ENCODE measurements at places on chromosomes 5 and 9.

DNA sequence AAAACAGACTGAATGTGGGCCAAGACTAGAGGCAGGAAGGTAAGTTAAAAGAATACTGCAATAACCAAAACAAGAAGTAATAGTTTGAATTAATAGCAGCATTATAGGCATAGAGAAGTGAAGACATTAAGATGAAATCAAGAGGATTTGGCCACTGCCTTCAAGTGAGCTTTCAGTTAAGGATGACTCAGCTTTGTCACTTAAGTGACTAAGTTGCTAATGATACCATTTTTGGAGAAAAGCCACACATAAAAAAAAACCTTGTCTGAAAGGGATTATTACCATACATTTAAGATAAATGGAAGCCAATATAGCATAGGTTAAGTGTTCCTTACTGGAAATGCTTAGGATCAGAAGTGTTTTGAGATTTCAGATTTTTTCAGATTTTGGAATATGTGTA is 57.0 kb downstream of the ECPAS start:
- peak; percentile 4 for DNase-seq

- DNase-seq, result no peak
These were observed 298.0 kb downstream of the FER start for GRCh38 chr5:109045710-109046109.

DNA sequence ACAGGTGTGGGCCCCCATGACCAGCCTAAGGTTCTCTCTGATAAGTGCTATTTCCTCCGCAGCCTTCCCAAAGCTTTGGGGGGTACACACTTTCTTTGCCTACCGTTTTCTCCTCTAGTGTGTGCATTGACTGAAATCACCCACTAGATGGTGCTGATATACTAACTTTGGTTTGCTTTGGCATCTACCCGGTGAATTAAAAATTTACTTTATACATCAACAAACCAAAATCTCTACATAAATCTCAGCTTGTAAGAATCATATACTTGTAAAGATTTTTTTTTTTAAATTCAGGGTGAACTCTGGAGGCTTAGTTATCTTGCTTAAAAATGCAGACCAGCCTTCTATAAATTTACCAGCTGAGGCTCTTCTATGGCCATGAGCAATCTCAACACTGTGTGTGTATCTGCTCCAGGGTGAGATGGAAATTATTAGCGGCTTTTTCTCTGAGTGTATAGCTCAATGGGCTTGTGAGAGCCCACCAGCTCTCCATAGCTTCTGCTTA is 475.7 kb upstream of the TNC start:
- no peak for DNase-seq

GRCh38 chr5:62707131-62707530 is 128.5 kb downstream of the LRRC70 start:
- no peak for DNase-seq

- no peak for DNase-seq
These were observed 3.3 kb downstream of the RNF20 start for GRCh38 chr9:101536938-101537337.

- DNase-seq, result no peak
These were observed 47.9 kb upstream of the CTSL start for GRCh38 chr9:87677776-87678587.

- DNase-seq, result no peak
These were observed 1118.6 kb upstream of the CDH9 start for GRCh38 chr5:28156981-28157380.

GRCh38 chr9:83234541-83234940 is 171.6 kb upstream of the RASEF start:
- no peak for DNase-seq
